NCI-H187 (cell line): ENCODE measurements at places on chromosomes 3 and 15.

DNA sequence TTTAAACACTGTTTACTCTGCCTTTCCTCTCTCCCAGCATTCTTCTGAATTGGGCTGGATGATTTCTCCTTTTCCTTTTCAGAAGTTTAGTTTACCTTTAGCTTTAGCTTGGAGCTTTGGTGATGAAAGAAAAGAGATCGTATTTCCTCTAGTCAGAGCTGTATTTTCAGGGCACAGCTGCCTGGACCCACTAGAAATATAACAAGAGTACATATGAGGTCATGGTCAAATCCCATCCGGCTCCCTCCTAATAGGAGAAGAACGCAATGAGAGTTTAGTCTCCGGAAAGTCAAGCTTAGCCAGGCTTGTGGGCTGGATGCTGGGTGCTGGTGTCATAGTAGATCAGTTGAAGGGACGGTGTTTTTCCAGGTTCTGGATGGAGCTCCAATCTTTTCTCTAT lies 177.1 kb upstream of the PFN2 start:
- DNase-seq = no peak

DNA sequence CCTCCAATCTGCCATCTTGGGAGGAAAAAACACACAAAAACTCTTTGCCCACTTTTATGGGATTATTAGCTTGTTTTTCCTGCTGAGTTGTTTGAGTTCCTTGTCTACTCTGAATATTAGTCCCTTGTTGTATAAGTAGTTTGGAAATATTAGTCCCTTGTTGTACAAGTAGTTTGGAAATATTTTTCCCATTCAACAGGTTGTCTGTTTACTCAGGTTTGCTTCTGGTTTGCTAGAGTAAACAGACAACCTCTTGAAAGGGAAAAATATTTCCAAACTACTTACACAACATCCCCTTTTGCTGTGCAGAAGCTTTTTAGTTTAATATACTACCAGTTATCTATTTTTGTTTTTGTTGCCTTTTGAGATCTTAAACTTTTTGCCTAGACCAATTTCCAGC lies 193.3 kb upstream of the MANF start:
- no peak for DNase-seq

DNA sequence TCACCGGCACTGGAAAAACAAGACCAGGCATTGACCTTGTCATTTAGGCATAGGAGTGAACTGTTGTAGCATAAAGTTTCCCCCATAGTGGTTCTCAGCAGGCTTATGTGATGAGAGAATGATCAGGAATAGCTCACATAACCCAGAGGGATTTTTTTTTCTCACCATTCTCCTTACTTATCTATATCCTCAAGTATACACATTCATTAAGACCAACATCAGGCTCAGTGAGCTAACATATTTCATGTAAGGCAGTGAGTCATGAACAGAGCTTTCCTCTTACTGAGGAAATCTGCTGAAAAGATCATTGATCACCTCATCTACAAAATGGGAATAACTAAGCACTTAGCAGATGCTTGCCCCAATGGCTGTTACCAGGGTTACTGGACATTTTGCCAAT lies 396.6 kb upstream of the TMCO5A start:
- DNase-seq = no peak

- DNase-seq = no peak
Measured at GRCh38 chr15:64667736-64668161, 107.6 kb downstream of the RBPMS2 start.

DNA sequence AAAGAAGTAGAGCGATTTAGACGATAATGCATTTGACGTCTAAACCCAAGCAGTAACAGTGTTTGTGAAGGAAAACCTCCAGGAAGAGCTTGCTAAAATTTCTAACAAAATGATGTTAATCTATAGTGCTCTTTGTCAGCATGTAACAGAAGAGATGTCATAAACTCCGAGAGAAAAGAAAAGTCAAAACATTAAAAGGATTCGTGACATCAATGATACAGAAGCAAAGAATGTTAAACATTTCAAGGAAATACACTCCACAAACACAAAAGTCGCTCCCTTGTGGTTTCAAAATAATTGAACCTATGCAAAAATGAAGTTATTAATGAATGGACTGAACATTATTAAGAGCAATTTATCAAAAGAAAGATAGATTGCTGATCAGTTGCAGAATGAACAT lies 27.9 kb downstream of the AADAC start:
- no peak for DNase-seq

DNA sequence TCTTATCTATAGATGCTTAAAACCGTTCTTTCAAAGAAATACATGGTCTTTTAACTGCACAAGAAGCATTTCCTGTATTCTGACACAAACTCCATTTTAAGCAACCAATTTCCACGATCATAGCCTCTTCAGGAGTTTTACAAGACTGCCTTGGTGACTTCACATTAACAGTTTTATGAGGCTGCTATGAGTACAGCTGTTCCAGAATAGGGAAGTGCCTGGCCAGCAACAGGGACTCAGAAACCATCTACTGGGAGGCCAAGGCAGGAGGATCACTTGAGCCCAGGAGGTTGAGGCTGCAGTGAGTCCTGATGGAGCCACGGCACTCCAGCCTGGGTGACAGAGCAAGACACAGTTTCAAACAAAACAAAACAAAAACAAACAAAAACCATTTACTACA lies 78.4 kb downstream of the B3GNT5 start:
- DNase-seq = no peak

DNA sequence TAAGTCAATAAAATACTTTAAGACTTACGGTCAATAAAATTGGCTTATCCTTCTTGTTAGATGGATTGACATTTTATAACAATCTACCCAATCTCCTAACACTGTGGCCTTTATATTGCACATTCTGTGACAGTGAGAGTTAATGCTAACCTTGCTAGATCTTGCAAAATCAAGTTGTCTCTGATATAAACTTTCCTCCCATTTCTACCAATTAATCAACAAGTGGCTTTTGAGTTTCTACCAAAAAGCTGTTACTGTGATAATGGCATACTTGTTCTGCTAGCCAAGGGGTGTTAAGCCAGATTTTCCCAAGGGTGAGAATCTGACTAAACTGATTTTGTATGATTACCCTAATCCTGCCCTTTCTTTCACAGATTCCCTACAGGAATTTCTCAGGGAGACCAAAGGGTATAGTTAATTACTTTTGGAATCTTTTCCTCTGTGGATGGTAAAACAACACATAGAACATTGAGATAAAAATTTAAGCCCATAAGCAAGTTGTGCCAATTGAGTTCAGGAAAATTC lies 174.1 kb upstream of the SUCLG2 start:
- DNase-seq = no peak

DNA sequence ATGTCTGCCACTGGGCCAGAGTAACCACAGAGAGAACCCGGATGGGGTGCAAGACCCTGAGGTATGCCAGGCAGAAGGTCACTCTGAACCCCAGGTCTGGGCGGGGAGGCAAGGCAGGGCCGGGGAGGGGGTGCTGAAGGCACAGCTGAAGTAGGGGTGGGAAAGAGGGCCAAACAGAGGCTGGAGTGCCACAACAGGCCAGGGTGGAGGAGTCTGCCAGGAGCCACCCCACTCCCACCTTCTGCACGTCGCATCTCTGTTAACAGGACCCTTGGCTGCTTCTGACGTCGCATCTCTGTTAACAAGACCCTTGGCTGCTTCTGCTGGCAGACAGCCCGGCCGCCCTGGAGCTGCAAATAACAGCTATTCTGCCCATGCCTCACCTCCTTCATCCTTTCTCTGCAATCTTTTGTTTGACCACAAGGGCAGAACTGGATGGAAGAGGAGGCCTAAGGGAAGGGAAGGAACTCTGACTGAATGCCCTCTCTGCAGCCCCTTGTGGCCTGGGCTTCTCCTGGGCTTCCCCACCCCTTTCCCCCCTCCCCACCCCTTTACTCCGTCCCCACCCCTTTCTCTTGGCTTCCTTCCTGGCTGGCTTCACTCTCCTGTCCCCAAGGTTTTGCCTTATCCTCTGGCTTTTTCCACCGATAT lies 20.6 kb upstream of the FBLN2 start:
- DNase-seq = no peak

DNA sequence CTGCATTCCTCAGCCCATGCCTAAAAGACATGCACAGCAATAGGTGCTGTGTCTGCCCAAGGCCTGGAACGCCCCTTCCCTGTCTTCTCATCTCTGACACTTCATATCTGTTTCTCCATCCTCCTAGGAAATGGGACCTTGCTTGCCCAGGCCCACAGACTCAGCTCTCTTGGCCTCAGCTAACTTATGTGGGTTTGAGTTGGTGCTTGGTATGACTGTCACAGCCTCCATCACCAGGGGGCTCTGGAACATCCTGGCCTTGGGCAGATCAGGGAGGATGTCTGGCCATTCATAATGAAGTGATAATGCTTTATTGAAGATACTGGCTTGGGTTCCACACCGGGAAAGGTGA lies 156.7 kb upstream of the SMAD3 start:
- DNase-seq = no peak

DNA sequence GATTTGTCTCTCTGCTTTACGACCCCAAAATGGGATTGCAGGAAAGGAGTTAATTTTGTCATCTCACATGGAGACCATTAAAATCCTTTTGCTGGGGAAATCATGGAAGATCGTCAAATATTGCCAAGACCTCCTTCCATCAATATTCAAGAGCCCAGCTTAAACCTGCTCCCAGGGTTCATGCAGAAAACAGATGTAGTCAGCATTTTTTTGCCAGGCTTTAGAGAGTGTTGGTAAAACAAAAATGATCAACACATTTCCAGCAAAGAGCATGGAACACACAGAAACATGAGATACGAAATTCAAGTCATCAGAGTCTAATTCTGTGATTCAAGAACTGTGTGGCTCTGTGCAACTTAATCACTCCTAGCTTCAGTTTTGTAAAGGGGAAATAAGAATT lies 118.0 kb upstream of the ATP10A start:
- DNase-seq = no peak

DNA sequence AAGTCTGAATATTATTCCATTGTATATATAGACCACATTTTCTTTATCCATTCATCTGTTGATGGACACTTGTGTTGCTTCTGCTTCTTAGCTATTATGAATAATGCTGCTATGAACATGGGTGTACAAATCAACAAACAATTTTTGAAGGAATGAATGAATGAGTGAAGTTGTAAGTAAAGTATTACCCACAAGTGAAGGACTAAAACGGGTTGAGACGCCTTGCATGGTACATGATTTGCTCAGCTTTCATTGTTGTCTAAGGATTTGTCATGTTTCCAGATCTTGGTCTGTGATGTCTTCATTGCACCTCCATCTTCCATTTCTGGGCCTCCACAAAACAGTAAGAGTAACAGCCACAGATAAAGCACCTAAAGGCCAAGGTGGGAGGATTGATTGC lies 20.5 kb downstream of the IFT122 start:
- no peak for DNase-seq
